ENCODE measurements at places on chromosomes 11 and 22. TPM values are rescaled to one million over a fixed set of nuclear protein-coding genes. Genes with fewer than 3 reads are reported as not detected.

Gene DPAGT1
- total RNA-seq: 23.6 TPM

Gene CSNK2A3
- total RNA-seq: 0.58 TPM

Gene AIFM3
- 1.1 TPM for total RNA-seq

Gene OLFML1
- 22.5 TPM for total RNA-seq

Gene APOL4
- 2.2 TPM for total RNA-seq

Gene DDTL
- 1.2 TPM for total RNA-seq

Gene RTN4RL2
- total RNA-seq: 10.6 TPM

Gene ROM1
- 28.0 TPM for total RNA-seq
